NCI-H146 (cell line): ENCODE measurements at places on chromosomes 3 and 15.

- no peak for DNase-seq
Observed at GRCh38 chr3:174153871-174154270, 705.3 kb upstream of the NAALADL2 start.

GRCh38 chr3:113105966-113106660 is 105.2 kb upstream of the BOC start:
- DNase-seq, result no peak

GRCh38 chr15:60970246-60971170 is 258.6 kb downstream of the RORA start:
- DNase-seq, result no peak

DNA sequence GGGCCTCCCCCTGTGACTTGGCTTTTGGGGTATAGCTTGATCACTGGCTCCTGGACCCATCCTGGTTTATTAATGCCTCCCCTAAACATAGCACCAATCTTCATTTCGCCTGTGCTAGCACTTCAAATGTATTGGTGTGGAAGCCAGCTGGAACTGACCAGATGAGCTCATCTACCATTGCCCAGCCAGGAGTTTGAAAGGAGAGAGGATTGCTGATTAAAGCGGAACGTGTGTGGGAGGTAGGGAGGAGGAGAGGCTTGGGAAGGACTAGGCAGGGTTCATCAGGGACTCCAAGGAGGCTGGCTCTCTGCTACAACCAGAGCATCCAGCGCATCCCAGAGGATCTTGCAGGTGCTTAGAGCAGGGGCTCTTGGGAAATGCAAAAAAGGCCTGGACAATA is 34.4 kb upstream of the TLE3 start:
- DNase-seq, result no peak

DNA sequence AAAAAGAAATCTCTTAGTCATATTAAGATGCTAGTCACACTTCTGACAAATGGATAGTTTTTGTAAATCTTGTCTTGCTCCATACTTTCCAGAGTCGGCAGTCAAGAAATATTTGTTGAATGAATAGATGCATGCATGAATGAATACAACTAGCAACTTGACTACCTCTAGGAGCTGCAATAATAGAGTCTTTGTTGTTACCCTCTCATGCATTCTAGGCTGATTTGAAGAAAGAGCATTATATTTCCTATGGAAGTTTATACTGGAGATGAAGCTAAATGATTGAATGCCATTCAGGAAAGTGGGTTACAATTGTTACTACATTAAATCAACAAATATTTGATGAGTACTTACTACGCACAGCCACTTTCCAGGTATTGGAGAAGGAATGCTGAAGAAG is 18.1 kb upstream of the TRAT1 start:
- no peak for DNase-seq

- no peak for DNase-seq
Observed at GRCh38 chr3:194328053-194328657, 23.0 kb downstream of the CPN2 start.

GRCh38 chr3:8990266-8991215 is 27.3 kb upstream of the RAD18 start:
- no peak for DNase-seq

DNA sequence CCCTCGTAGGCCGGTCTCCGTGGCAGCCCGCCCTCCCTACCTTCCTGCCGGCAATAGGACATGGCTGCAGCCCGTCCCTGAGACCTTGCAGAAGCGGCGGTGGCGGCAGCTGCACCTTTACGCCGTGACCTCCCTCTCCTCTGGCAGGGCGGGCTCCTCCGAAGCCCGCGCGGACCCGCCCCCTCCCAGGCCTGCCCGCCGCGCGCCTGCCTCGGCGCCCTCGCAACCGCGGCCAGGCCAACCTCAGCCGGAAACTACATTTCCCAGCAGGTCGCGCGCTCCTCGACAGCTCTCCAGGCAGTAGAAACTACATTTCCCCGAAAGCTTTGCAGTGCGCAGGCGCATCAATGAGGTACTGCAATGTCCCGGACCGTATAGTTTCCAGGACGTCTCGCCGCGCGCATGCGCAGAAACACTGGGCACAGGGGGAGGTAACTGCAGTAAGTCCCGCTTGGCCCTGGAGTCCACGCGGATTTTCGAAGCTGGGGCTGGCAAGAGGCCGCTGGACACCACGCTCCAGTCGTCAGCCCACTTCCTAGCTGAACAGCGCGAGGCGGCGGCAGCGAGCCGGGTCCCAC is at the start of the genes CHCHD4 and TMEM43:
Gene CHCHD4 (minus strand): TSS at position 256 of the 578 bp plus-strand sequence. CDS start 194 bp downstream, at position 62.
Gene TMEM43 (plus strand): TSS at position 438 of the 578 bp plus-strand sequence. CDS start 142 bp downstream, outside the sequence.
- peak; percentile 97 for DNase-seq

GRCh38 chr3:57729334-57730045 is 26.6 kb upstream of the SLMAP start:
- DNase-seq, result no peak

DNA sequence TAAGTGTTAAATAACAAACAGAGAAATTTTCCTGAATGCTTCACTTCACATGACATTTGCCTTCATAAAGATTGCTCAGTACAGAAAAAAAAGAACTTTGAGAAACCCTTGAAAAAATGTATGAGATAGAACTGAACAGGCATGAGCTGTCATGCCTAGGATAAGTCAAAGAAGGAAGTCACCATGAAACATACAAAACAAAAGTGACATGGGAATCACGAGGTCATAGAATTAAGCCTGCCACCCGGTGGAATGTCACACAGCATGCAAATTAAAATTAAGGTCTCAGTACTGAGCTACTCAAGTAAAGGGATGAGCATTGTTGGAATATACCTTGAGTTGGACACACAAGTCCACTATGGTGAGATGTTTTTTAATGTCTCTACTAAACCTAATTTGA is 652.5 kb upstream of the NECTIN3 start:
- no peak for DNase-seq

GRCh38 chr15:38795471-38796245 is 231.0 kb upstream of the RASGRP1 start:
- no peak for DNase-seq

DNA sequence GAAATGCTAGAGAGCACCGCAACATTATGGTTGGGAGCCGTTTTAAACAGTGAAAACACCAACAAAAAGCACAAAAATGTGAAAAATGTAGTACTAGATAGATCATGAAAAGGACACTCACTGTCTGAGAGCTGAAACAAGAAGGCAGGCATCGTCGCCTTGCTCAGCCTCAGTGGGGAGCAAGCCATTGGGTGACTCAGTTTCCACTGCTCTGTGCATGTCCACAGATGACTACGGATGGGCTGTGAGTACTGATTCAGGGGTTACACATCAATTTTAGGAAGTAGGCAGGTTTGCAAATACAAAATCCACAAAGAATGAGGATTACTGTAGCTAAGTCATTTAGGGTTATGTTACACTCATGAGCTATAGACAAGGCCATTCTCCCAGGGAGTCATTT is 10.8 kb downstream of the NOX5 start:
- no peak for DNase-seq
